ENCODE measurements at places on chromosomes 1 and 21.

- DNase-seq = no peak
These were observed 188.9 kb upstream of the MAP1LC3C start for GRCh38 chr1:242187816-242188215.

- DNase-seq = no peak
These were observed 402.5 kb downstream of the HHAT start for GRCh38 chr1:210731193-210731592.

DNA sequence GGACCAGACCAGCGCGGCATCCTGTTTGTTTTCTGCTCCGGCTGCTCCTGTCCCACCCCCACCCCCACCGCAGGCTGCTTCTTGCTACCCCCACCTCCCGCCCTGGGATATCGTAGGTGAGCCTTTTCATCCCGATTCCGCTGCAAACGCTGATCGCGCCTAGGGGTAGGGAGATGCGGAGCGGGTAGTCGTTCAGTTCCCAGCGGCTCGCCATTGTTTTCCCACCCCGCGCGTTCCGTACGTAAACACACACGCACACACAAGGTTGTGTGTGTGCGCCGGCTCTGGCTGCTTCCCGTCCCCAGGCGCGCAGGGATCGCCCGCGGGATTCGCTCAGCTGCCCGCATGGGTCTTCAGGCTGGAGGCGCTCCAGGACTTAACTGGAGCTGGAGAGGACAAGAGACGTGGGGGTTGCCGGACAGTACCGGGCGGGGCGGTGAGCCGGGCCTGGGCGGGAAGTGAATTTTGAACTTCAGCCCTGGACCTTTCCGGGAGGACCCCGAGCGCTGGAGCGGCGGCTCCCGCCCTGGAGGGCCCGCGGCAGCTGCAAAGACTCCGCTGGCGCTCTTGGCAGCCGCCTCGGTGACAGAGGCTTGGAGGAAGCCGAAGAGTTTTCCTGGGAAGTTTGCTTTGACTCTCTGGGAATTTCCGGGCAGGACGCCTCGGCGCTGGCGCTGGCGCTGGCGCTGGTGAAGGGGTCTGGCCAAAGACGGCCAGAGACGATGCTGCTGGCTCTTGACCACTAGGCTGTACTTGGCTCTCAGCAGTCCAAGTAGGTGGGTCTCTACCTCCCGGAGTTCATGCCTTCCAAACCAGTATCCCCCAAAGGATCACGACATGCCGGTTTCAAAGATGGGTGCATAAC lies 1.6 kb downstream of the SOX13 start:
- no peak for DNase-seq

GRCh38 chr1:243946946-243947345 lies 96.9 kb upstream of the AKT3 start:
- DNase-seq = peak; percentile 17

DNA sequence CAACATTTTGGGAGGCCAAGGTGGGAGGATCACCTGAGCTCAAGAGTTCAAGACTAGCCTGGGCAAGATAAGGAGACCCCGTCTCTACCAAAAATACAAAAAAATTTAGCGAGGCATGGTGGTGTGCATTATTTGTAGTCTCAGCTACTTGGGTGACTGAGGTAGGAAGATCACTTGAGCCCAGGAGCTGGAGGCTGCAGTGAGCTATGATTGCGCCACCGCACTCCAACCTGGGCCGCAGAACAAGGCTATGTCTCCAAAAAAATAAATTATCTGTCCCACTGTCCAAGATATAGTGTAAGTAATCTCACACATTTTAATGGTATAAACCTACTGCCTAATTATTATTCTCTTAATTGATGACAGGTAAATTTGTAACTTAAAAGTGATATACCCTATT lies 12.8 kb downstream of the ARID4B start:
- DNase-seq = no peak

DNA sequence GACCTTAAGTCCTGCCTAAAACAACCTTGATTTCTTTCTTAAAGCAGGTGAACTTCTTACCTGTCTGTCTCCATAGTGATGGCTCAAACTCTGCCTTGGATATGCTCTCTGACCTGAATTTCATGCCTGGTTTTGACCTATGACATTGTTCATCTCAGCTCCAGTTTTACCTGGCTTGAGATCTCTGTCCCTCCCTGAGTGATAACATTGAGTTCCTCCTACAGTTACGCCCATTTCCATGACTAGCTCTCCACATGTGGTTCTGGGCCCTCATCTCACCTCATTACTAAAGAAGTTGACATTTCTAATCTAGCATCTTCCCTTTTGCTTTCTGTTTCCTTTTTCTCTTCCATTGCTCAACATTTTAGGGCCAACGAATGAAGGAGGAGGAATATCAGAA lies 233.1 kb downstream of the HHIPL2 start:
- no peak for DNase-seq

GRCh38 chr1:10945991-10946509 lies 66.4 kb upstream of the TARDBP start:
- no peak for DNase-seq

DNA sequence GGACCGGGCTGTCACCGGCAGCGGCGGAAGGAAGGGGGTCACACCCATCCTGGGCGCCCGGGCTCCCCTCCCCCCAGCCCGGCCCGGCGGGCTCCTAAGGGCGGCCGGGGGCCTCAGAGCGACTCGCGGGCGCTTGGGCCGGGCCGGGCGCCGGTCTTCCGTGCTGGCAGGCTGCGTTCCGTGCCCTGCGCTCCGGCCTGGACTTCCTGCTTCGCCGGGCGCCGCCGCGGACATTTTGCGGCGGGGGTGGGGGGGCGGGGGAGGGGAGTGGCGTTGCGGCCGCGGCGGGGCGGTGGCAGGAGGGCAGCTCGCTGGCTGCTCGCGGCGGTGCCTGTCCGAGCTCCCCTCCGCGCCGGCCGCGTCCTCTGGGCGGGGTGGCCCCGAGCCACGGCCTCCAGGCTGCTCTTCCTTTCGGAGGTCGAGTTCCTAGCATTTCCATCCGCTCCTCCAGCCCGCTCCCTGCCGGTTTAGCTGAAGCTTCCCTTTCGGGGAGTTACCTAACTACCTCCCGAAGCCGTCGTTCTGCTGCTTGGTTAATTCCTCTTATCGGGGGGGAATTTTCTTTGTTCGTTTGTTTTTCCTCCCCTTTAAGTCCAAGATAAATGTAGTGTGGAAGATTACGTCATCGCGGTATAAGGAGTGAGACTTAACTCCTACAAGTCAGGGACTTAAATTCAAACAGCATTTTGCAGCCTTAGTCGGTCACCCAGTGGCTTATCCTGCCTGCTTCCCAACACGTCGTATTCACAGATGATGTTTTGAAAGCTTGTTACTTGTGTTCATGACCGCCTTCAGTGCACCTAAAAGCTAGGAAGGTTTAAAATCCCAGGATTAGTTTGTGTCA lies 730 bp downstream of the CDC42 start:
- peak; percentile 42 for DNase-seq

DNA sequence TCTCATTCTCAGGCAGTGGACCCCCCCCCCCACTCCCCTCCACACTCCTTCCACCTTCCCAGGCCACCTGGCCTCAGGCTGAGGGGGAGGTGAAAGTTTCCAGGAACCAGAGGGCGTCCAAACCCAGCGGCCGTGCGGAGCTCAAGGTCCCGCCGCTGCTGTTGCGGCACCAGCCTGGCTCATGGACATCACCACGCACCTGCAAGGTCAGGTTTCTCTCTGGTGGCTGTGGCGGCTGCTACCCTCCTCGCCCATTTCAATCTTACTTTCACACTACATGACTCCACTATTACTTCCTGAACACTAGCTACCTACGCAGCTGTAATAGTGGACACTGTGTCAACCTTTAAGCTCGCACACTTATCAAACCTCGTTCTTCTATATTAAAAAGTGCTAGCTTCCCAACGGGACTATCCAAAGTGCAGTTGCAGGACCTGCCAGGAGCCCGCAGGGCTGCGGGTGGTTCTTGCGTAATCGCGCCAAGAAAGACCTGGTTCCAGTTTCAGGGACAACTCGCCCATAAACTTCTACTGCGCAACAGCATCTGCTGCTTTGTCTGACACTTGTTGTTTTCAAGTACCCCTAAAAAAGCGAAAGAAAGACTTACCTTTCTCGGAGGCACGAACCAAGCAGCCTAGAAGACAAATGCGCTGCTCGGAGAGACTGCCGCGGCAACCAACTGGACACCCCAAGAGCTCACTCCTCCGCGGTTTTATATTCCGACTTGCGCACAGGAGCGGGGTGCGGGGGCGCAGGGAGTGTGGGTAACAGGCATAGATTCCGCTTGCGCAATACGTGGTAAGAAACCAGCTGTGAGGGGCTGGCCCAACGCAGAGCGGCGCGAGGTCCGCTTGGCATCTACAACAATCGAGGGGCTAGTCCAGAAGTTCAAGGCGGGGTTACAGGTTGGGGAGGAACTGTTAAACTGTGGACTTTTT lies at the start of gene DIRAS3:
DIRAS3 (minus strand) TSS at position 687 of the 938 bp plus-strand sequence. CDS start 3,330 bp downstream, outside the sequence.
- no peak for DNase-seq
